ENCODE measurements at places on chromosomes 7 and 10.

DNA sequence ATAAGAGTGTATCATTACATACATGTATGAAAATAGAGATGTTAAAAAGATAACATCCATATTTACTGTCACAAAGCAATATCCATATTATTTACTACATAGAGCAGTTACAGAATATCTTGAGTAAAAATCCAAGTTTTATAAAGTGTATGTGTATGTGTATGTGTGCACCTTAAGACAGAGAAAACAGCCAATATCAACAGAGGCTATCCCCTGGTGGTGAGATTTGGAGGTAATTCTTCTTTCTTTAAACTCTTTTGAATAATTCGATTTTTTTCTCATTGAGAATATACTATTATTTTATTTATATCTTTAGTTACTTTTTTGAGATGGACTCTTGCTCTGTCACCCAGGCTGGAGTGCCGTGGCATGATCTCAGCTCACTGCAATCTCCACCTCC is 18.4 kb downstream of the TRDMT1 start:
- no peak for DNase-seq

GRCh38 chr7:158310924-158311666 is 276.5 kb downstream of the PTPRN2 start:
- no peak for DNase-seq

DNA sequence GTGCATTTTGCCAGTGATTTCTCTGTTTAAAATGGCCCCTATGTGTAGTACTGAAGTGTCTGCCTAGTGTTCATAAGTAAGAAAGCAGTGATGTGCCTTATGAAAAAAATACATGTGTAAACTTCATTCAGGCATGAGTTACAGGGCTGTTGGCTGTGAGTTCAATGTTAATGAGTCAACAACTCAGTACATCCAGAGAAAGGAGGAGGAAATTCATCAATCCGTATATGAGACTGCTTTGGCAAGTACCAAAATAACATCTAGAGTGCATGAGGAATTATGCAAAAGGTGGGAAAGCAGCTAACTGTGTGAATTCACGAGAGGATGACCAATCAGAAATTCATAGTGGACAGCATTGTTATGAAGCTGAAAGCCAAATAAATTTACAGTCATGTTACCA is 255.6 kb downstream of the ZEB1 start:
- DNase-seq, result no peak

DNA sequence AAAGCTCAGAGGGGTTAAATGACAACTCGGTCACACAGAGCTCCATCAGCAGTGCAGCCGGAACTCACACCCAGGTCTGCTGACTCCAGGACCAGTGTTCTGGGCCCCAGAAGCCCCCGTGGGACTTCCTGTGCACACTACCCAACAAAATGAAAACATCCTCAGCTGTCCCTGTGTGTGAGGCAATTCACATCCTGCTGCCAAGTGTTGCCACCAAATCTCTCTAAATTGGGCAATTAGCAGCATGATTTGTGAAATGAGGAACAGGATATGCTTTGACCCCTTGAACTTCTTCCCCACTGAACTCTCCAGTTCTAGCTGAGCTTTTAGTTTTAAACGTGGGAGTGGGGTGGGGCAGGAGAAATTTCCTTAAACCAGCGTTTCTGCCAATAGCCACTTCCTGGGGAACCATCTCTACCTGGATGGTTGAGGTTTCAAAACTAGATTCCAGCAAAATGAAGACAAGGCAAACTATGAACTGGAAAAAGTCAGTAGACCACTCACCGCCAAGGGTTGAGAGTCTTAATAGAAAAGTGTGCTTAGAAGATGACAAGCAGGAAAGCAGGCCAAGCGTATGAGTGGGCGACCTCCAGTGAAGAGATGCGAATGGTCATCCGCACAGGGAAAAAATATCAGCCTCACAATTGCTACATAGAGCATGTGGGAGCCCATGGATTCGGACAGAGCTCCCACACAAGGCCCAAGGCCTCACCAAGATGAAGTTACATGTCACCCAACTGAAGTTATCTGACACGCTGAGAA is 51.9 kb upstream of the CHST15 start:
- no peak for DNase-seq

- DNase-seq, result peak; percentile 76
Observed at GRCh38 chr7:99918959-99919813, at the start of gene TRIM4. TSS of gene TRIM4 (minus strand) at chr7:99919530. CDS start at chr7:99919401, 129 bp downstream.

GRCh38 chr7:8014399-8014798 is 45.8 kb downstream of the GLCCI1 start:
- DNase-seq, result no peak

DNA sequence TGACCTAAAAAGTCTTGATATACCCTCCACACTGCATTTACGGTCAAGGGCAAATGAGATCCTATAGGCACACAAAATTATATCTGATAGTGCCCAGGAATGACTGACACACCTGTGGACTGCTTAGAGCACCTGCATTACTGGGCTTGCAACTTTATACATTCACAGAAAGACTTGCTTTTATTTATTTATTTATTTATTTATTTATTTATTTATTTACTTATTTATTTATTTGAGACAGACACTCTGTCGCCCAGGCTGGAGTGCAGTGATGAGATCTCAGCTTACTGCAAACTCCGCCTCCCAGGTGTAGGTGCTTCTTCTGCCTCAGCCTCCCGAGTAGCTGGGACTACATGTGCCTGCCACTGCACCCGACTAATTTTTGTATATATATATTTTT is 6.5 kb upstream of the IFT22 start:
- DNase-seq, result no peak

Data from stimulated activated CD8-positive, alpha-beta memory T cell treated with anti-CD3 and anti-CD28 coated beads, Interleukin-7, amount 100 ng/mL, for 1 hour (primary cell).